ENCODE measurements at places on chromosomes 5 and 9. TPM values are rescaled to one million over a fixed set of nuclear protein-coding genes. Genes with fewer than 3 reads are reported as not detected.

Gene CARTPT
- total RNA-seq: not detected

Gene IL13
- not detected for total RNA-seq

DNA sequence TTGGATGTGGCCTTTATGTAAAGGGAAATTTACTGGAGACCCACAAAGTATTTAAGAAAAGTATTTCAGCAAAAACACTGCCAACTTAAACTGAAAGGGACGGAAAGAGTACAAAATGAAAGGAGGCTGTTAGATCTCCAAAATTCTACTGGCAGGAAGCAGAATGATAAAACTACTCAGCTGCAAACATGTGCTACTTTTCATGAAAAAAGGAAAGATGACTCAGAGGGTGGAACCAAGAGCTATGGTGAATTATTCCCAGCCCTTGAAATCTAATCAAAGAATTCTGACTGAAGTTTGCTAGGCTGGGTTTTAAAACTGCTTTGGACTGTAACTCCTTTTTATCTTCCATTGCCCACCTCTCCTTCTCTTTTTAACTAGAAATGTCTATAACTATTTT, 58.6 kb upstream of the ZBED3 start:
- peak; percentile 15 for DNase-seq

DNA sequence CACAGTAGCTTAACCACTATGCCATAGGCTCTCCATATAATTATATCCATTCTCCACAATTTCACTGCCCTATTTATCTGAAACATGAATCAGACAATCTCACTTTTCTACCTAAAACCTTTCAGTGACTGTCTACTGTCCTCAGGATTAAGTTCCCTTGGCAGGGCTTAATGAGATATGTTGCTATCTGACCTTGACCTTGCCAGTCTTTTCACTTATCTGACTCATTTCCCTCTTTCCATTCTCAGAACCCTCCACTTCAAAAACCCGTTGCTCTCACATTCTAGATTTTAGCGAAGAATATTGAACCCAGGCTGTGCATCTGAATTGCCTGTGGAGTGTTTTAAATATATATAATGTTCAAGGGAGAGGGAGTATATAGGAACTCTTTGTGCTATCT, 452.1 kb upstream of the MPDZ start:
- DNase-seq: peak; percentile 21

- DNase-seq: no peak
Measured at GRCh38 chr5:82388181-82388580, 110.0 kb upstream of the RPS23 start.

DNA sequence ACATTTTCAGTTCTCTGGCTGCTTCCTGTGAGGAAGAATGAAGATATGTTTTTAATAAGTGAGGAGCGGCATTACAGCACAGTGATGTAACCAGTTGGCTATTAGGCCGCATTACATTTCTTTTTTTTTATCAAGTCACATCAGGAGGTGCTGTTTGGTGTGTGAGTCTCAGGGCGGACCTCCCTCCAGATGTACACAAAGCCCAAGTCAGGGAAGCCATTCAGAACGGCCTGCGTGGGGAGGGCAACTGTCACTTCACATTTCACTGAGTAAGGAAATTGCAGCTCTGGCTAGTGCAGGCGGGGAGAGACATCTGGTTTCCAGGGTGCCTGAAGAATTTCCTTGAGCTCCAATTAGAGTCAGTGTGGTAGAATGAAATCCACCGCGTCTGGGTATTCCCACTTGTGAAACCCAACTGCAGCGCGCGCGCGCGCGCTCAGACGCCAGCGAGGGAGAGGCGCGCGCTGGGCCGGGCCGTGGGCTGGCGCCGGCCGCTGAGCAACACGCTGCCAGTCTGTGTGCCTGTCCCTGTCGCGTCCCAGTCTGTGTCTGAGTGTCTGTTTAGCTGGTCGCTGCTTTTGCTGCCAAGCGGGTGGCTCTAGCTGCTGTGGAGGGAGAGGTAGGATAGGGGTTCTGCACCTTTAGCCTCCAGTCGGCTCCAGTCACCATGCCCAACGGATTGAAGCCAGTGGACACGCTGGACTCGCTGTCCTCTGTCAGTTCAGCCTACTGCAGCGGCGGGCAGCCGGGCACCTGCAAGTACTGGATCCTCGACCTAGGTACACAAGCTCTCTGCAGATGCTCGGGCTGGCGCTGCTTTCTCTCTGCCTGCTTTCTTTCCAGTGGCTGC, 140.8 kb upstream of the OTULINL start:
- peak; percentile 84 for DNase-seq

DNA sequence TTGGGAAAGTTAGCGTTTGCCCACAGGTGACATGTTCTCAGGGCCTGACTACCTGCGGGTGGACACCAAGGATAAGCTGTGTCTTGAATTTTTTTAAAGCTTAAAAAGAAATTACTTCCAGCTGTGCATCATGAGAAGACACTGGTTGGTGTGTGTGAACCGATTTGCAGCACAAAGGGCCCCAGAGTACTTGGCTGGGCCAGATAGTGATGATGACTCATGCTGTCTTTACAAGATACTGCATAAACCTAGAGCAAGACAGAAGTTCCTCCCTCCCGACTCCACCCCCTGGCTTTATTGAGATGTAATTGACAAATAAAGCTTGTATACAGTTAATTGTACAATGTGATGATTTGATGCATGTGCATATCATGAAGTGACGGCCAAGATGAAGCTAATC, 212.8 kb downstream of the NXNL2 start:
- DNase-seq: peak; percentile 75

- DNase-seq: no peak
Measured at GRCh38 chr5:32059761-32060530, 114.2 kb downstream of the GOLPH3 start.

- DNase-seq: no peak
Measured at GRCh38 chr5:149118463-149118862, 22.8 kb upstream of the ABLIM3 start.

- no peak for DNase-seq
Measured at GRCh38 chr5:96896806-96897205, 20.5 kb downstream of the ERAP2 start.

DNA sequence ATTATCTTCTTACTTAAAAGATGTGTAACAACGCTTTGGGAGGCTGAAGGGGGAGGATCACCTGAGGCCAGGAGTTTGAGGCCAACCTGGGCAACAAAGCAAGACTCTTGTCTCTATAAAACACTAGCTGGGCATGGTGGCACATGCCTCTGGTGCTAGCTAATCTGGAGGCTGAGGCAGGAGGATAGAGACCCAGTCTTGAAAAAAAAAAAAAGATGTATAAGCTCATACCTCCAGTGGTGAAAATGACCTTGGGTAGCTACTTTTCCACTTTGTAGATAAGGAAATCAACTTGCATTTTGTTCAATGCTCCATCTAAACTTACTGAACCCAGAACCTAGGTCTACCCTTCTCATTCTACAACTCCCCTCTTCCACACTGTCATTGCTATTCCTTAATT, 16.6 kb downstream of the ARRDC3 start:
- peak; percentile 53 for DNase-seq
